Natural killer cell (primary cell): ENCODE measurements at places on chromosomes 6 and 20. TPM values are rescaled to one million over a fixed set of nuclear protein-coding genes. Genes with fewer than 3 reads are reported as not detected.

The LCA5 gene
- not detected for total RNA-seq

DNA sequence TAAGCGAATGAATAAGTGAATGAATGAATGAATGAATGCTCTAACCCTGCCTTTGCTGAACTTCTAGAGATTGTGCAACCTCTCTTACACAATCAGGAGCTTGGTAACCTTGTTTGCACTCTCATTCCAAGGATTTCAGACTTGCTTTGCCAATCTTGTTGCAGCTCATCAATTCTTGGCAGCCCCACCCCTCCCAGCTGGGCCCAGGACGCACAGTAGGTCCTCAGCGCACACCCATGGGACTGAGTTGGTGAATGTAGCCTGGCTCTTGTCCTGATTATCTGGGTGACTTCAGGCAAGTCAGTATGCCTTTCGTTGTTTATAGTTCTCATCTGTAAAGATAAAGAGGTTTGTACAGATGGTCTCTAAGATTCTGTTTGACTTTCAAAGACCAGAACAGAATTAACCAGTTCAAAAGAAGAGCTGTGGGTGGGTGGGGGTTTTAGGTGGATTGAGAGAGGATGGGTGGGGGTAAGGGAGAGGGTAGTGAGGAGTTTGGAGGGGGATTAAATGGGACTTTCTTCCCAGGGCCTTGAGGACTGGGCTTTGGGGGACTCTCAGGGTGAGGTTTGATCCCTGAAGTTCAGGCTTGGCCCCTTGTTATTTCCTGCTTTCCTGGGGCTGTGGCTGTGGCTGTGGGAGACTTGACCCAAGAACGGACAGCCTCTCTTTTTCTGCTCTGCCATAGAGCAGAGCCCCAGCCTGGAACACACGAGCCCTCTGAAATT is 33.2 kb downstream of the VEGFA start:
- DNase-seq, result no peak

GRCh38 chr6:79145301-79145700 is 67.2 kb upstream of the PHIP start:
- no peak for DNase-seq

DNA sequence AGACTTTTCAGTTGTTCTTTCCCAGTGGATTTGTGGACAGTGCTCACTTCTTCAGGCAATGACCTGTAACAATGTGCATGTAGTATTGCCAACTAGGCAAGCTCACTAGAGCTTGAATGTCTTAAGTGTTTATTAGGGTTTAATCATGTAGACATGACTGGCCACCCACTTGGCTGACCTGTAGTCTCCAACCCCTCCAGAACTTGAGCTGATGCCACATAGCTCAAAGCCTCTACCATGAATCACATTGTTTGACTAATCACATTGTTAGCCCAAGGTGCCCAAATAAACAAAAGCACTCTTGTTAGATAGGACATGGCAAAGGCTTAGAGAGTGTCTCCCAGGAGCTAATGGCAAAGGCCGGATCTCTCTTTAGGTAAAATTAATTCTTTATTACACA is 272.7 kb downstream of the GRIK2 start:
- no peak for DNase-seq
